ENCODE measurements at places on chromosomes 11 and 22.

- DNase-seq, result no peak
Observed at GRCh38 chr11:120057595-120058581, 80.0 kb downstream of the TRIM29 start.

DNA sequence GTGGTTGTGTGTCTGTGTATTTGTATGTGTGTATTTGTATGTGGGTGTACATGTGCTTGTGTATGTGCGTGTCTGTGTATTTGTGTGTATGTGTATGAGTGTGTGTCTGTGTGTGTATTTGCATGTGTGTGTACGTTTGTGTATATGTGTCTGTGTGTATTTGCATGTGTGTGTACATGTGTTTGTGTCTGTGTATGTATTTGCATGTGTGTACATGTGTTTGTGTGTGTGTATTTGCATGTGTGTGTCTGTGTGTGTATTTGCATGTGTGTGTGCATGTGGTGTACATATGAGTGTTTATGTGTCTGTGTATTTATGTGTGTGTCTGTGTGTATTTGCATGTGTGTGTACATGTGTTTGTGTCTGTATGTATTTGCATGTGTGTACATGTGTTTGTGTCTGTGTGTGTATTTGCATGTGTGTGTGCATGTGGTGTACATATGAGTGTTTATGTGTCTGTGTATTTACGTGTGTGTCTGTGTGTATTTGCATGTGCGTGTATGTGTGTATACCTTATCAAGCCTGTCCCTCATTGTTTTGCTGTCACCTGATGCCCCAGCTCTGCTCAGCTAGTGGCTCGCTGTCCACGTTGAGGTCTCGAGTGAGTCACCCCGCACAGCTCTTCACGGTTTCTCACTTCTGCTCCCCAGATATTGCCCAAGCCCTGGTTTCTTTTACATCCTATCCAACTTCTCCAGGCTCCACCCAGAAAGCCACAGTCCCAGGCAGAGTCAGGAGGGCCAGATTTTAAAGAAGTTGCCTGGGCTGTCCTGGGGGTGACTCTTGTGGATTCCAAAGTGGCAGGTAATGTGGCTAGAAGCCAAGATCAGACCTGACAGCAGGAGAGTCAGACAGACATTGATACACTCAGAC, 15.2 kb downstream of the MB start:
- DNase-seq, result no peak

- no peak for DNase-seq
Observed at GRCh38 chr11:9858822-9859221, 194.9 kb downstream of the SWAP70 start.

- DNase-seq, result no peak
Observed at GRCh38 chr22:30056015-30056414, 24.2 kb upstream of the HORMAD2 start.

GRCh38 chr22:23064381-23065068, 5.8 kb upstream of the GNAZ start:
- DNase-seq, result no peak

Data from amygdala (tissue), 56 donors.